Hematopoietic multipotent progenitor cell treated with erythropoietin and hydrocortisone succinate and interleukin-3 and kit ligand, for 6 days (in vitro differentiated cells): ENCODE measurements at places on chromosomes 5 and 9.

DNA sequence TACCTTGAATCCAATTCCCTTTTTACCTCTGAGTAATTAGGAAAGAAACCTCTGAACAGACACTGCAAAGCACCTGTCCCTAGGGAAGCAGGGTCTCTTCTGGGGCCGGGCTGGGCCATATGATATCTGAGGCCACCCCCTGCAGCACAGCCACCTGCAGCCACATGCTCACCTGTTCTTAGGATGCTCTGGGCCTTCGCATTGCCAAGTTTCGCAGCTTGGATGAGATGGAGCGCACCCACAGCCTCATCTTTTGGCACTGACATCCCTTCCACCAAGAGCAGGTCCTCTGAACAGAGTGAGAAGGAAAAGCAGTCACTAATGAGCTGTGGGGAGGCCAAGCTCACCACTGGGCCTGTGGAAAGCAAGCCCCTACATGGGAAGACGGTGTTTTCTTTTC, 27.3 kb downstream of the CLTA start:
- DNase-seq = no peak

DNA sequence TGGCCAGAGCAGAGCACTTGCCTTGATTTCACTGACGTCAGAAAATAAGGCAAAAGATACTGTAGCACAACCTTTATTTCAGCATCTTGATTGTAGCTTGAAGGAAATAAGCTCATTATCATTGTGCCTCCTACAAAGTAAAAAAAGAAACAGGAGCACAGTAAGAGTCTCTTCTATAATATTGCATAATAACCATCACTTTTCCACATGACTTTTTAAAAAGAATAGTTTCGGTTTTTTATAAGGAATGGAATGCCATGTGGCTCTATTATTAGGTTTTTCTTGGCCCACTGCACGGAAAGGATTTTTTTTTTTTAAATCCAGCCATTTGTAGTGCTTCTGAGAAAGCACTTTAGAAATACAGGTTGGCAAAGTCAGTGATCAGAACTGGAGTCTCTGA, 655.3 kb downstream of the LRRC70 start:
- DNase-seq = no peak

DNA sequence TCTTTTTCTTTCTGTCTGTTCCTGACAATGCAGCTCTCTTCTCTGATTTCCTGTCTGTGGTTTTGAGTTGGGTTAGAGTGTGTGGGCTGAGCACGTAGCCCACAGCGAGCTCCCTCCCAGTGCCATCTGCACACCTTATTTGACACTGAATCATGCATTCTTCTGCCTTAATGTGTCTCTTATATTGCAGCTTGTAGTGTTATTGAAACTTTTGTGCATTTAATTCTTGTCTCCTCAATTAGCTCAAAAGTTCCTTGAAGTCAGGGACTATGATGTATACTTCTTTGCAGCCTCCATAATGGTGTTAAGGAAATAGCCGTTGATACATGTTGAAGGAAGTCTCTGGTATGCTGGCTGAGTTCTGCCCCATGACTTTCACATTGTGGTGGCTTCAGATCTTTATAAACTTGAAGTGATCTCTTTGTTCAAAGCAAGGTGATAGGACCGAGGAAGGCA, 576.2 kb upstream of the CLINT1 start:
- peak; percentile 24 for DNase-seq

- no peak for DNase-seq
Measured at GRCh38 chr5:55363856-55364255, 56.1 kb downstream of the MTREX start.

- no peak for DNase-seq
Measured at GRCh38 chr9:31519011-31519410, 865.4 kb upstream of the ACO1 start.

- DNase-seq = peak; percentile 29
Measured at GRCh38 chr5:103211576-103212561, 46.7 kb upstream of the MACIR start.

- DNase-seq = no peak
Measured at GRCh38 chr5:159510282-159510681, 180.0 kb upstream of the IL12B start.

GRCh38 chr5:51651476-51651875, 268.2 kb downstream of the ISL1 start:
- DNase-seq = no peak

DNA sequence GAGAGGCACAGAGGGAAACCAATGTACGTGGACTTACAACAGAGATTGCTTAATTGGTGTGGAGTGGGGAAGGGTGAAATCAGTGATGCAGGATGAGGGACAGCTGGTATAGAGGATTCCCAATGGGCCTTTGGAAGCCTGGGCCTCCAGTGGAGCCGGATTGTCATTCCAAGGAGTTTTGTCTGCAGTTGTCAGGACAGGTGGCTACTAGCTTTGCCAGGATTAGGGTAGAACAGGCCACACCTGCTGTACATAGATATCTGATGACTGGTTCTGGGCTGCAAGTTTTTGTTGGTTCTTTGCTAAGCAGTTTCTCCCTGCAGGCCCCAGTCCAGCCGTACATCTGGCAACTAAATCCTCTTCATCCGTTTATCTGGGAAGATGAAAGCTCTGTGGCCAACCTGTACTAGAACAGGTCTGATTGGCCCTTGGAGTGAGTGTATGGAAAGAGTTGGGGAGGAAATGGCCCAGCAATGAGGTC, 4.2 kb downstream of the SKP2 start:
- no peak for DNase-seq

DNA sequence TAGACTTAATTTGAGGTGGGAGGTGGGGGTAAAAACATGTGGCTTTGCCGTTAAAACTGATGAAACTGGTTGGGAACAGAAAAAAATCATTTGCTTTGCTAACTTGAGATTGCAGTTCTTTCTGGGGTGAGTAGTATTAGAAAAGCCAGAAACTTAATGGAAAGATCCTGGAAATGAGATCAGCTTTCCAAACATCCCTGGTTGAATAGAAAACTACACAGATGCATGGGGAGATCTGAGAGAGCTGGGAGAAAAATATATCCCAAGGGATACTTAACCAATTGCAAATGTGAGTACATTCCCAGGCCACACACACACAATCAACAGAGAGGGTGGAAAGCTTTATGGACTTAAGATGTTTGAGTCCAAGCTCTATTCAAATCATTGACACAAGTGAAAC, 222.3 kb downstream of the YTHDC2 start:
- DNase-seq = no peak

- no peak for DNase-seq
Measured at GRCh38 chr5:123928401-123928800, 416.4 kb downstream of the CSNK1G3 start.

GRCh38 chr9:93003552-93004407, 54.7 kb upstream of the SUSD3 start:
- DNase-seq = peak; percentile 66

DNA sequence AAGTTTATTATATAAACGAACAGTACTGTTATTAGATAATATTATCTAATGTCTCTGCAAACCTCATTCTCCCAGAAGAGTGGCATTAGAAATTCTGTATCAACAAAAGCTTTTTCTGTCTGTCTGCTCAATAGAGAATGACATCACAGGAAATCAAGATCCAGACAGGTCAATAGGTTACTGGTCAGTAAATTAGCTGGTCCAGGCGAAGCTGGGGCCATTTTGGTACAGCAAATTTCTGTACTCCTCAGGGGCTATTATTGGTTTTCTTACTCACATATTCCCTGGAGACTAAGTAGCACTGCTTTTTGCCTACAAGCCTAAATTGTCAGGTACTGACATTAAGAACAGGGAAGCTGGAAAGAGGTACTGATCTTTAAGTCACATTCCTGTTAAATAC, 80.5 kb downstream of the PLPP1 start:
- no peak for DNase-seq

GRCh38 chr9:21825637-21826036, 23.2 kb downstream of the MTAP start:
- DNase-seq = no peak

DNA sequence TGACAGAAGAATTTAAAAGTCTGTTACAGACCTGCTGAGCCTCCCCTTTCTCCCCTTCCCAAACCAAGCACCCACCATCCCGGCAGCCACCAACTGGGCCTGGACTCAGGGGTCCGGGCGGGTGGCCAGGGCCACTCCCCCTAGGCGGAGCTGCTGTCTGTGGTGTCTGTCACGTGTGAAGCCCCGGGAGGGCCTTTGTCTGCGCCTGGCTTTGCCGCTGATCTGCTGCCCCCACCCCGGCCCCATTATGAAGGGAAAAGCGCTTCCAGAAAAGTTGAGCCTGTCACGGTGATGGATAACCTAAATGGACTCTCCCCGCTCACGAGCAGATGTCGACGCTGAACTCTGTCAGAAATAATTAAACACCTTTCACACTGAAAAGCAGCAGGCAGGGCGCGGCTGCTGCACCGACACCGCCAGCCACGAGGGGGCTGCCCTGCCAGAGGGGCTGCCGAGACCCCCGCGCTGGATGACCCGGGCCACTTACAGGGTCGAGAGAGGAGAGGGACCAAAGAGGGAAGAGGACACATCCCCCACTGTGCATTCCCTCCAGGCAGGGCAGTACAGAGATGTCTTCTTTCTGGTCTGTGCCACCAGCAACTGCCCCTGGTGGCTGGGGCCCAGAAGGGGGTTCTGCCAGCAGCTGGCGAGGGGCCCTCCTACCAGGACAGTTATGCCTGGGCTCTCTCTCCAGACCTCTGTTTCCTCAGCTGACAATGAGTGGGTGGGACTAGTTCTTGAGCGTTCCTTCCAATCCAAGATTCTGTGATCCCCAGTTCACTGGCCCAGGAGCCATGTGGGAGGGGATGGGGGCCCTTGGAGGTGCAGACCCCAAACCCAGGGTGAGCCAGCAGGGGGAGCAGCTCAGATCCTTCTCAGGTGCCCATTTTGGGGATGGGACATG, 36.0 kb upstream of the BARHL1 start:
- peak; percentile 31 for DNase-seq

GRCh38 chr9:77592476-77592875, 55.6 kb downstream of the GNA14 start:
- DNase-seq = peak; percentile 16

- peak; percentile 65 for DNase-seq
Measured at GRCh38 chr9:136996361-136997292, at the start of gene CLIC3. Gene CLIC3, minus strand, starts transcription at chr9:136996568. Its CDS starts 25 bp downstream, at chr9:136996543.

GRCh38 chr5:40082313-40082712, 597.4 kb upstream of the PTGER4 start:
- DNase-seq = no peak

DNA sequence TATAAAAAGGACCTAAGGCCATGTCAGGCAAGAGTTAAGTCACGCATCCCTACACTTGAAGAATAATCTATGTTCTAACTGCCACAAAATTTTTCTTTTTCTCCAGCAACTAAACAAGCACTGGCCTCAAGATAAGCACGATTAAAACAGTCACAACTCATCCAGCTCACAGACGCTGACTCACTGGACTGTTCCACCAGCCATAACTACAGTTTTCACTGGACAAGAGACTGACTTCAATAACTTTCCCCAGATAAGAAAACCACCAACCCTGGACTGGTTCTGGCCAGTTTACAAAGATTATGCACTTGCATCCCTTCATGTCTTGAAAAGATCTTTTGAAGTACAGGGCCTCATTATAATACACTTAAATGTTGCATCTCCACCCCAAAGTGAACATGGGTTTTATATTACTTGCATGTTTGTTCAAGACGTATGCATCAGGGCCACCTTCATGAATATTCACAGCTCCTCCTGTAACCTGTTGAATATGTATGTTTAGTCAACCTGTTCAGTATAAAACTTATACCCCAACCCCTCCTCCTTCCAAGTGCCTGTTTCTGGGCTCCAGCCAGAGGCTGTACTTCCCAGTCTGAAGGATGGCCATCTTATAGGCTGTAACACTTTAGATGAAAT, 129.3 kb upstream of the EPB41L4A start:
- peak; percentile 99 for DNase-seq

DNA sequence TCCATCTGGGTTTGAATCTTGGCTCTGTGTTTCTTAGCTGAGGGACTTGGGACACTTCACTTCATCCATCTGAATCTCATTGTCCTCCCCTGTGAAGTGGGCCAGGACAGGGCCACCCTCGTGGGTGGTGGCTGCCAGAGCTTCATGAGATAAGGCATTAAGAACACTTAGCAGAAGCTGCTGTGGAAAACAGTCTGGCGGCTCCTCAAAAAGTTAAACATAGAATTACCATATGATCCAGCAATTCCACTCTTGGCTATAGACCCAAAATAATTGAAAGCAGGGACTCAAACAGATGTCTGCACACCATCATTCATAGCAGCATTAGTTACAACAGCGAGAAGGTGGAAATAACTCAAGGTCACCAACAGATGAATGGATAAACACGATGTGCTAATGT, 42.4 kb upstream of the GGTA1 start:
- no peak for DNase-seq

- DNase-seq = peak; percentile 30
Measured at GRCh38 chr5:73499187-73499586, 945 bp downstream of the BTF3 start.

DNA sequence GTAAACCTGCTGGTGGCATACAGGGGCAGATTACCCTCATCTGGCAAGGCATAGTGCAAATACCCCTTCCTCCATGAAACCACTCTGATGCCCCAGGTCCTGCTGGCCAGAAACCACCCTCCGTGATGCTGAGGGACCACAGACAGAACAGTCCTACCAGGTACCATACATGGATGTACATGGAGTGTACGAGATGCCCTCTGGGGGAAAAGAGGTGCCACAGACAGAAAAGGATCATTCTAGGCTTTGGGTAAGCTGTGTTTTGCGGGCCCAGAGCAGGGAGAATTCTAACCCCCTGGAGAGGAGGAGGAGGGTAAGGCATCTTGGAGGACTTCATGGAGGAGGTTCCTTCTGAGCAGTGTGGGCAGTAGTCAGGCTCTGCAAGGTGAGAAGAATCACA, 68.3 kb downstream of the GABBR2 start:
- no peak for DNase-seq

GRCh38 chr9:37563806-37564513, 12.2 kb downstream of the FBXO10 start:
- no peak for DNase-seq

DNA sequence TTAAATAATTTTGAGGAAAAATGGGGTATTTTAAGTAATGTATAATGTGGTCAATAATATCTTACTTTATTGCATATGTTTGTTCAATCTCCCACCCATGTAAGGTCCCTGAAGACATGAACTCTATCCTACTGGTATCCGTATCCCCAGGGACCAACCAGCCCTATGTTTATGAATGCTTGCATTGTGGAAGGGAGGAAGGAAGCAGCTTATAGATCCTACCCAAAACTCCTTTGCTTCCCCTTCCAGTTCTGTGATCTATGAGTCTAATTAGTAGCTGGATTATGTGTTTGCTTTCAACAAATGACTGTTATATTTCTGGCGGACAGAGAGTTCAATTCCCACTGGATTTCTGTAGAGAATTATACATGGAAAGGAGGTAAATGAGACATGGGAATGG, 45.6 kb downstream of the CNTRL start:
- no peak for DNase-seq
